Neural crest cell (in vitro differentiated cells): ENCODE measurements at places on chromosomes 2 and 18. TPM values are rescaled to one million over a fixed set of nuclear protein-coding genes. Genes with fewer than 3 reads are reported as not detected.

ACKR3 gene
- 24.5 and 26.2 TPM in 2 replicates for total RNA-seq

ASXL3 gene
- 14.5 and 18.2 TPM in 2 replicates for total RNA-seq

APCDD1 gene
- total RNA-seq = 49.8 and 51.9 TPM in 2 replicates

CYP1B1 gene
- 16.4 and 17.5 TPM in 2 replicates for total RNA-seq

TWIST2 gene
- 0.96 and 1.1 TPM in 2 replicates for total RNA-seq

C2orf66 gene
- 0.23 TPM in 1 of 2 replicates, not detected in the other for total RNA-seq

SOX11 gene
- 197 and 201 TPM in 2 replicates for total RNA-seq
